Calu3 (cell line): ENCODE measurements at places on chromosomes 1 and 21. TPM values are rescaled to one million over a fixed set of nuclear protein-coding genes. Genes with fewer than 3 reads are reported as not detected.
A peak's percentile ranks its signal among the peaks of the same experiment; 100 is the strongest.

- H3K27ac ChIP-seq, result no peak overlapping the region
- no peak for DNase-seq
- H3K4me1 ChIP-seq, result no peaks in the 10 kb centered on the region
- H3K36me3 ChIP-seq, result no peaks in the 10 kb centered on the region
- peaks cover 71% of the 10 kb centered on the region for H3K27me3 ChIP-seq
These were observed 69.0 kb downstream of the KCND3 start for GRCh38 chr1:111920221-111921024.

- no peaks in the 10 kb centered on the region for H3K27me3 ChIP-seq
- no peak overlapping the region for H3K4me3 ChIP-seq
- H3K36me3 ChIP-seq, result peaks cover 5% of the 10 kb centered on the region
- H3K4me1 ChIP-seq, result peaks cover 18% of the 10 kb centered on the region
These were observed 151.8 kb downstream of the EIF4G3 start for GRCh38 chr1:21024918-21025317.

- H3K27ac ChIP-seq, result no peak overlapping the region
- DNase-seq, result peak; percentile 60
These were observed 25.2 kb downstream of the FHAD1 start for GRCh38 chr1:15272009-15272781.

DNA sequence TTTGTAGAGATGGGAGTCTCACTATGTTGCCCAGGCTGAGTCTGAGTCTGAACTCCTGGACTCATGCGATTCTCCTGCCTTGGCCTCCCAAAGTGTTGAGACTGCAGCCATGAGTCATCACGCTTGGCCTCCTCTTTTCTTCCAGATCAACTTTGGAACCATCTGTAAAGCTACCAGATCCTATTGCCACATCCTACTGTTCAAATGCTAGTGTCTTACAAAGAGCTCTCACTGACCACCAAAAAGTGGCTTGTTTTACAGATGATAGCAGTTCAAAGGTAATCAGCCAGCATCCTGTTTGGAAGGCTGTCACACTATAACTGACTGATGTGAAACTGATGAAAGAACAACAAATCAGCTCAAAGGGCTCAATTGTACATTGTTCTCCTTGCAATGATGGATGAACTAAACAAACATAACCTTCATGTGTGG lies 221.6 kb downstream of the AKT3 start:
- no peak for DNase-seq
- no peak overlapping the region for H3K27ac ChIP-seq
- no peaks in the 10 kb centered on the region for H3K4me1 ChIP-seq
- H3K4me3 ChIP-seq, result no peak overlapping the region

DNA sequence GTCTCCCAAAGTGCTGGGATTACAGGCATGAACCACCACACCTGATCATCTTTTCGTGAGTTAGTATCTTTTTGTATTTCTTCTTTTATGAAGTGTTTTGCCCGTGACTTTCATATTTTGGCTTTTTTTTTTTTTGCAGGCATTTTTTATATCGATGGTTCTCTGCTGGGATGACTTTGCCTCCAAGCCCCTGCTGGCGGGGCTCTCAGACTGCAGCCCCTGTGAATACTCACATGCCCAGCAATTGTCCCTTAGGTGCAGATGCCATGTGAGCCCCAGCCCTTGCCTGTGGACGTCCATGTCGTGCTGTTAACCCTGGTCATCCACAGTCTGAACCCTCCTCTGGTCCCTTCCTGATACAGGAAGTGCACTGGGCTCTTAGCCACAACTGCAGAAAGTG lies 21.7 kb downstream of the CRYAA start:
- DNase-seq, result no peak
- no peak overlapping the region for H3K27ac ChIP-seq
- H3K4me1 ChIP-seq, result peaks cover 17% of the 10 kb centered on the region

- no peak for DNase-seq
- peaks cover 42% of the 10 kb centered on the region for H3K4me1 ChIP-seq
- H3K4me3 ChIP-seq, result no peak overlapping the region
- H3K36me3 ChIP-seq, result no peaks in the 10 kb centered on the region
These were observed 5.5 kb upstream of the FOXO6 start for GRCh38 chr1:41355761-41356160.

- H3K4me1 ChIP-seq, result peaks cover 10% of the 10 kb centered on the region
- H3K4me3 ChIP-seq, result no peak overlapping the region
- no peaks in the 10 kb centered on the region for H3K27me3 ChIP-seq
- H3K36me3 ChIP-seq, result no peaks in the 10 kb centered on the region
These were observed 6.4 kb downstream of the RPS6KC1 start for GRCh38 chr1:213057264-213058059.

DNA sequence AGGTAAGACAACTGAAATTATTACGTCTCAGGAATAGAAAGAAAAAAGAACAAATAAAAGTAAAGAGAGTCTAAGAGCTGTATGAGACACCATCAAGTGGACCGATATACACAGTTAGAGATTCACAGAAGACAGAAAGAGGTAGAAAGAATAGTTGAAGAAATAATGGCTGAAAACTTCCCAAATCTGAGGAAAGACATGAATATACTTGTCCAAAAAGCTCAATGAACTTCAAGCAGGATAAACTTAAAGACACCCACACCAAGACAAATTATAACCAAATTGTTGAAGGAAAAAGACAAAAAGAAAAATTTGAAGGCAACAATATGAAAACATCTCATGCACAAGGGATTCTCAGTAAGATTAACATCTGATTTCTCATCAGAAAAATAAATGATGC lies 19.6 kb upstream of the WNT3A start:
- no peak overlapping the region for H3K27ac ChIP-seq
- no peak overlapping the region for H3K4me3 ChIP-seq
- peaks cover 13% of the 10 kb centered on the region for H3K27me3 ChIP-seq

The CD53 gene
- not detected in 2 replicates for total RNA-seq

The GNG12 gene
- 72.2 and 85.6 TPM in 2 replicates for total RNA-seq

The ACKR1 gene
- not detected in 2 replicates for total RNA-seq

The CDC42 gene
- 194 and 204 TPM in 2 replicates for total RNA-seq

The ADAM30 gene
- not detected in 2 replicates for total RNA-seq
